Sigmoid colon (tissue), 7 donors: ENCODE measurements at places on chromosomes 2 and 18.

DNA sequence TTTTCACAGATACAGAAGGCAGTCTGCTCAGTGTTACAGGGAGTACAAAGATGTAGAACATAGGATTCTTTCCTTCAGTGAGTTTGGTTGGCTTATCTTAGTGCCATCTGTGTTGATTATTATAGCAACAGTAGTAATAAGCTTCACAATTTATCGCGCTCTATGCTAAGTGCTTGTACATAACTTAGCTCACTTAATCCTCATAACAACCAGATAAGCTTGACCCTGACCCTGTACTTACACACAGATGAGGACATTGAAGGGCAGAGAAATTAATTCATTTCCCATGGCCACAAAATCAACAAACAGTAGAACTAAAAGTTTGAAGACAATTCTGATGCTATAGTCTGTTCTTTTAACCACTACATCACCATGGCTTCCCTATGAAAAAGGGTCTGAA is 121.8 kb downstream of the SPHKAP start:
- no peak for DNase-seq

- DNase-seq, result no peak
These were observed 11.1 kb upstream of the HES6 start for GRCh38 chr2:238250896-238251295.

DNA sequence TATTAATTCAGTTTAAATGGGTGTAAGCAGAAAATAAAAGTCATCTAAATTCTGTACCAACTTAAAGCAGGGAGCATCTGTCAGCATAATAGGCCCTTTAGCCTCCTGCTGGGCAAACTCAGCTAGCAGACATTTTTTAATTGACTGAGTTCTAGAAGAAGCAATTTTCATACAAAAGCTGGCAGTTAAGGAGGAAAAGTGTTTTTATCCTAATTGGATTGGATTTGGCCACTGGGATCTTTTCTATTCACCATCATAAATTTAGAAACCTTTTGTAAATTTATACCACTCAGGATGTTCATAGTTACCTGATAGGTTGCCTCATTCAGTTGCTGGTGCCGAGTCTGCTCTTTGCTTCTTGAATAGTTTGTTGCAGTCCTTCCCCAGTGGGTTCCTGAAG is 262.7 kb upstream of the FSIP2 start:
- DNase-seq, result no peak

DNA sequence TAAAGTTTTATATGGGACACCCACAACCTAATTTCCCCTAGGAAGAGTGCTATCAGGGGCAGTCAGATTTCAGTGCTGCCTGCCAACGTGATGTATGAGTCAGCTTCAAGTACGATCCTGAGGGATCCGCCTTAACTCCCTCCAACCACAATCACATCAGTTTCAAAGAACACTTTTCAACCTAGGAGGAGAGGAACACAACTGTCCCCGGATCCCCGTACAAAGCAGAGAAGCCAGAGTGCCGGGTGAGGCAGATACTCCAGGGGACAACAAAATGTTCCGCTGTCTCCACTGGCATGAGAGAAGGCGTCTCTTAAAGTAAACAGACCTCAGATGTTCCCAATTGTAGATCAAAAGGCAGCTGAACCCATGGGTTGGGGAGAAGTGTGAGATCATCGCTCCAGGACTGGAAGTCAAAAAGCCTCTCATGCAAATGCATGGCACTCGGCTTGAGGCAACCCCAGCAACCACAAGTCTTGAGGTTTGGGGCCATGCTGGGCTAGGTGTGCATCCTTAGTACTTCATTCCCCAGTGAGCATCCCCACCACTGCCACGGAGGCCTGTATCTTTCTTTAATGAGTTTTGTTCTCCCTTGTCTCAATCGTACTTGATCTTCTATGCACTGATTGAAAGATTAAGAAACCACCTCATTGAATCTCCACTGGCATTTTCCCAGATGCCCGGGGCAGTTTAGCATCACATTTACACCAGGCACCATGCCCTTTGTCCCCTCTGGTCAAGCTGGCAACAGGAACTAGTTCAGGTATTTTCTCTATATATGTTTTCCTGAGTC is 91.0 kb upstream of the CCBE1 start:
- no peak for DNase-seq

- DNase-seq, result no peak
These were observed 123.9 kb upstream of the CCDC150 start for GRCh38 chr2:196515608-196516007.

DNA sequence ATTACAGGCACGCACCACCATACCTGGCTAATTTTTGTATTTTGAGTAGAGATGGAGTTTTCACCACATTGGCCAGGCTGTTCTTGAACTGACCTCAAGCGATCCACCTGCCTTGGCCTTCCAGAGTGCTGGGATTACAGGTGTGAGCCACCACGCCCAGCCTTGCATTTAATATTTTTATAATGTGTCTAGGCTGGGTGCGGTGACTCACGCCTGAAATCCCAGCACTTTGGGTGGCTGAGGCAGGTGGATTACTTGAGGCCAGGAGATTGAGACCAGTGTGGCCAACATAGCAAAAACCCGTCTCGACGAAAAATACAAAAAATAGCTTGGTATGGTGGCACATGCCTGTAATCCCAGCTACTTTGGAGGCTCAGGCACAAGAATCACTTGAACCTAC is 3.2 kb downstream of the RPL37A start:
- no peak for DNase-seq

GRCh38 chr18:75350857-75351256 is 76.6 kb downstream of the SMIM21 start:
- DNase-seq, result no peak

- DNase-seq, result peak; percentile 64
These were observed 3.2 kb downstream of the GPBAR1 start for GRCh38 chr2:218263817-218264641.

- DNase-seq, result no peak
These were observed 15.1 kb downstream of the CCDC85A start for GRCh38 chr2:56198936-56199335.

GRCh38 chr2:64987001-64987955 is 1.9 kb upstream of the SLC1A4 start:
- DNase-seq, result no peak

DNA sequence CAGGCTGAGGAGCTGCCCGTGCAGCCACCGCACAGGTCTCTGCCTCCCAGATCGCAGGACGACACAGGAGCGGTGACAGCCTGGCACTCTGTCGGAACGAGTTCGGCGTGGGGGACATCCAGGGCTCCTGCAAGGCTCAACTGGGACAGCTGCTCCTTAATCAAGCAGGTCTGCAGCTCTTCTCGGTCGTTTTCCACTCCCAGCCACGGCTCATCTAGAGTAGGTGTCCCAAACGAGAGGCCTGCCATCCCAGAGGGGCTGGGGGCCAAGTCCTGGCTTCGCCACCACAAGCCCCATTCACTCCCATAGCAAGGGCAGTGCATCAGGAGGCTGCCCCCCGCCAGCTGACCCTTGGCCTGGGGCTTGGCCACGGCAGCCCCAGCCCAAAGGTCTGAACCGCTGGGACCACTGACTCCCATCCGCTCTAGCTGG is 22.5 kb downstream of the PASK start:
- peak; percentile 56 for DNase-seq

DNA sequence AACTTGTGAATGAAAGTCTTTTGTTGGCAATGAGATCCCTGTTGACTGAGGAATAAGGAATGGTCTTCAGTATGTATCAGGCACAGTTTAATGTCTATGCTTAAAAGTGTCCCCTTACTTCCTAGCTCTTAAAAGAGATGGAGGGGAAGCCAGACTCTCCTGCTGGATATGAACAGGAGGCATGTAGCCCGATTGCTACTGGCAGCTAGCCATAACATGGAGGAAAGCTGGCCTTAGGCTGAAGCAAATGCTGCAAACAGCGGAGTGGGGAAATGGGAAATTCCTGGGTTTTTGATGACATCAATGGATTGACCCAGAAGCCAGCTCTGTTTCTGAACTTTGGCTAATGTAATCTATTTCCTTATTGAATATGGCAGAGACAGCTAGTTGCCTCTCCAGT is 266.1 kb downstream of the SLC4A3 start:
- no peak for DNase-seq

GRCh38 chr18:74163019-74163660 is 14.8 kb downstream of the TIMM21 start:
- DNase-seq, result no peak

- no peak for DNase-seq
These were observed 16.1 kb downstream of the WIPF1 start for GRCh38 chr2:174581491-174581890.

DNA sequence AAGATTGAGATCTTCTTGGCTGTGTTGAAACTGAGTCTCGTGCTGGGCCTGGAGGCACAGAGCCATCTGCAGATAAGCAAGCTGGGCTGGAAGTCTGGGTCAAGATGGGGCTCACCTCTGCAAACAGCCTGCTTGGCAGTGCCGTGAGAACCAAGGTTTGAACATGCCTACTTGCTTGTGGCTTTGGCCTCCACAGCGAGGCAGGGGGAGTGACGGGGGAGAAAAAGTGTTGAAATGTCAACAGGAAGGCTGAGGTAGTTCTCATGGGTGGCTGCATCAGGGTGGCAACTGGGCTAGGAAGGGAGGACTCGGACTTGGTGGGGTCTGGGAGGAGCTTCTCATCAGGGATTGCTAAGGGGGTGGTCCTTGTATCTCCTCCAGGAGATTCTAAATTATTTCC is 99.7 kb downstream of the THNSL2 start:
- DNase-seq, result no peak

DNA sequence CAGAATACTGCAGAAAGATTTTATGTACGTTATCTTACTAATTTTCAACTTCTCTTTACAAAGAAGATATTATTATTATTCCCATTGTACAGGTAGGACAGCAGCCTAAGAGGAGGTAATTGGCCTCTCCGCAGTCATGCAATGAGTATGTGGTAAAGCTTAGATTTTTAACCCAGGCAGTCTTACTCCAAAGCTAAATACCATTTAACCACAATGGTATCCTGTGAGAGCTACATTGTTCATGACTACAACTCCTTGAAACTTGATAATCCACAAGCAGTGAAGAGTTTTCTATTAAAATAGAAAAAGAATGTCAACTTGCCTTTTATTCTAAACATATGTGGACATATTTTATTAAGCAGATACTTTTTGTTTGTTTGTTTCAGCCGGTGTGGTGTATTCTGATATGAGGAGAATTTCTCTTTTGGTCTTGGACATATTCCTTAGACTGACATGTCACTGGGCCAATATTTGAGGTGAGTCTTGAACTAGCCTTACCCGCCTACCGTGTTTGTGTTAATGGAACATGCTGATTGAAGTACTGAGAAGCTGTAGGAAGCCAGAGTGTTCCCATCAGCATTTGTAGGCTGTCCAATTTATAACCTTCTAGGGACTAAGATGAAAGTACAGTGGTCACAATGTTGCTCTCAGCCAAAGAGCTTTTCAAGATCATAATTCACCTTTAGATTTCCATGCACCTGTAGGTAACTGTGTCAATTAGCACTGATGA is 293.9 kb upstream of the DCC start:
- DNase-seq, result no peak

GRCh38 chr2:170930131-170930990 is 1.3 kb downstream of the GORASP2 start:
- DNase-seq, result no peak
